ENCODE measurements at places on chromosomes 5 and 9. TPM values are rescaled to one million over a fixed set of nuclear protein-coding genes. Genes with fewer than 3 reads are reported as not detected.

MYMK gene
- not detected for total RNA-seq

ENG gene
- 12.2 TPM for total RNA-seq

SLC6A3 gene
- not detected for total RNA-seq

SAXO1 gene
- 0.31 TPM for total RNA-seq

COL23A1 gene
- not detected for total RNA-seq

GARIN3 gene
- total RNA-seq: 1.4 TPM

C5orf63 gene
- total RNA-seq: 9.7 TPM

BAAT gene
- not detected for total RNA-seq

C5orf58 gene
- total RNA-seq: not detected

HCN1 gene
- total RNA-seq: not detected

CCNJL gene
- not detected for total RNA-seq

HTR1A gene
- total RNA-seq: not detected

FOXI1 gene
- not detected for total RNA-seq

GPR150 gene
- total RNA-seq: 0.82 TPM

STPG3 gene
- not detected for total RNA-seq

SLC25A2 gene
- total RNA-seq: 0.31 TPM

PCDHB1 gene
- not detected for total RNA-seq

PPIC gene
- not detected for total RNA-seq

SOWAHA gene
- not detected for total RNA-seq

IRGM gene
- total RNA-seq: 0.77 TPM

CARD6 gene
- total RNA-seq: 1.7 TPM

BRINP1 gene
- not detected for total RNA-seq

IGIP gene
- 2.2 TPM for total RNA-seq

CNTFR gene
- not detected for total RNA-seq

PCDHA4 gene
- not detected for total RNA-seq

SMIM33 gene
- 1.5 TPM for total RNA-seq

LCN1 gene
- not detected for total RNA-seq

PCDHB13 gene
- not detected for total RNA-seq

FAM221B gene
- not detected for total RNA-seq

MARCHF3 gene
- total RNA-seq: 4.4 TPM

OLFML2A gene
- total RNA-seq: not detected

DMRTA1 gene
- not detected for total RNA-seq

FRRS1L gene
- not detected for total RNA-seq

TRMO gene
- 13.3 TPM for total RNA-seq

Data from activated CD4-positive, alpha-beta memory T cell treated with anti-CD3 and anti-CD28 coated beads for 36 hours (primary cell).